ENCODE measurements at places on chromosomes 2 and 18. TPM values are rescaled to one million over a fixed set of nuclear protein-coding genes. Genes with fewer than 3 reads are reported as not detected.
A peak's percentile ranks its signal among the peaks of the same experiment; 100 is the strongest.

Gene RSAD2
- 3.7 TPM for total RNA-seq

Gene NPPC
- total RNA-seq = 0.73 TPM

Gene FAM136A
- total RNA-seq = 43.3 TPM

- H3K4me3 ChIP-seq = no peak overlapping the region
- H3K4me1 ChIP-seq = peaks cover 20% of the 10 kb centered on the region
- H3K27me3 ChIP-seq = peaks cover 2% of the 10 kb centered on the region
These were observed 102.0 kb downstream of the MAP2 start for GRCh38 chr2:209525834-209526281.

GRCh38 chr2:39696838-39697237, 31.1 kb downstream of the TMEM178A start:
- no peak overlapping the region for H3K4me3 ChIP-seq
- peak overlapping the region; percentile 52 for H3K27ac ChIP-seq
- peaks cover 21% of the 10 kb centered on the region for H3K4me1 ChIP-seq
- no peak for DNase-seq
- no peaks in the 10 kb centered on the region for H3K27me3 ChIP-seq

Gene KHK
- total RNA-seq = 3.3 TPM

GRCh38 chr2:95079199-95079683, 42.4 kb downstream of the MRPS5 start:
- H3K27me3 ChIP-seq = peaks cover 46% of the 10 kb centered on the region
- H3K36me3 ChIP-seq = peaks cover 4% of the 10 kb centered on the region
- H3K27ac ChIP-seq = no peak overlapping the region
- no peak overlapping the region for H3K4me3 ChIP-seq
- H3K4me1 ChIP-seq = peaks cover 3% of the 10 kb centered on the region

Gene C2orf72
- total RNA-seq = 0.77 TPM
